ENCODE measurements at places on chromosomes 16 and 17. TPM values are rescaled to one million over a fixed set of nuclear protein-coding genes. Genes with fewer than 3 reads are reported as not detected.
A peak's percentile ranks its signal among the peaks of the same experiment; 100 is the strongest.

DNA sequence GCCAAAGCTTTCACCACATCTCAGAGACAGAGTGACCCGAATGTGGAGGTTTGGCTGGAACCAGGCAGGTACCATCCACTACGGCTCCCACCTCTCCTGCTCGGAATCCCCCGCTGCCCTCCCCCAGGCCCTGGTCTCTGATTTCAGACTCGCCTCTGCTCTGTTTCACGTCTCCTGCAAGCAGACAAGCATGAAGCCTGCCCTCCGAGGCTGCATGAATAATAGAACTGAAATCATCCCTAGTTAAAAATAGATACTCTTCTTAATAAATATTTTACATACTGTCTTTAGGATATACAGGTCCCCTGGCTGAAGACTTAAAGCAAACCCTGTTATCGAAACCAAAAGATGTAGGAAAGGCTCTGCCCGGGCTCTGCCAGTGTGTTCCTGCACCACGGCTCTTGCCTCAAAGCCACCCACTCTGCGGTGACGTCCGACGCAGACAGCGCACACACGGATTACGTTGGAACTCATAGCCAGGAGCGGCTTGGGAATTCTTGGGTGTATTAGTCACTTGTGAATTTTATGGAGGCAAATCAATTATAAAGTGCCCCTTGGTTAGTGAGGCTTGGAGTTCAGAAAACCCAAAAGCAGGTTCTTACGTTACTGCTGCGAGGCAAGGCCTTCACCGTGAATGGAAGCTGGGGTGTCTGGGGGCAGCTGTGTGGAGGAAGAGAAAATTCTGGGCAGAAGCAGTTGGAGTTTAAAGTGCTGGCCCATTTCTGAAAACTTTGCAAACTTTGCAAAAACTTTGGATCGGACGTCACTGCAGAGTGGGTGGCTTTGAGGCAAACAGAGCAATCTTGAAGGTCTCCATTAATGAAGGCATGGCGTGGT is 25.6 kb upstream of the NPTX1 start:
- no peak for DNase-seq
- peaks cover 5% of the 10 kb centered on the region for H3K4me1 ChIP-seq
- H3K4me3 ChIP-seq: no peak overlapping the region
- no peaks in the 10 kb centered on the region for H3K27me3 ChIP-seq

The SCNN1G gene
- not detected for total RNA-seq

GRCh38 chr17:7887038-7887481 is 1.5 kb upstream of the CHD3 start:
- no peak for DNase-seq
- H3K4me3 ChIP-seq: peak overlapping the region; percentile 87
- H3K27ac ChIP-seq: peak overlapping the region; percentile 82
- H3K27me3 ChIP-seq: no peaks in the 10 kb centered on the region

DNA sequence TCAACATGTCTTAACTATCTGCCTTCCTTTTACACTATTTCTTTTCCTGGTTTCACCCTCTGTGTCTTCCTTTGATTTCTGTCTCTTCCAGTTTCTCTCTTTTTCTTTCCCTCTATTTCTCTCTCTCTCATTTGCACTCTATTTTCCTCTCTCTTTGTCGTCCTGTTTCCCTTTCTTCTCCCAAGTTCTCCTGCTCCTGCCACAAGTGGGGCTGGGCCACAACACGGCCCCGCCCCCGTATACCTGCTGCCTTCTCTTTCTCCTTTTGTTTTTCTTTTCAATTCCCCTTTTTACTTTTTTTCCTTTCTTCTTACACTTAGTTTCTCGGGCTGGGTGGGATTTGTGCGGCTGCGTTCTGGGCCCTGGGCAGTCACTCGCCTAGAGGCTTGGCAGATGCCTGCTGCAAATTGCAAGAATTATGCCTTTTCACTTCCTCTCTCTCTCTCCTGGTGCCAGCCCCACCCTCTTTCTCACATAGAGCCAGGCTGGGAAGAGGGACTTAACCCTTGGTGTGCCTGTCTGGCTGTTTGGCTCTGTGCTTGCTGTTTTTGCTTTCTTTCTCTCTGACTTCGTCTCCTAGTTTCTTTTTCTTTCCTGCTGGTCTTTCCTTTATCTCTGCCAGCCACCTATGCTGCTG is 2139.4 kb downstream of the TP53TG3F start:
- no peak overlapping the region for H3K27ac ChIP-seq
- no peaks in the 10 kb centered on the region for H3K36me3 ChIP-seq
- no peak for DNase-seq
- no peak overlapping the region for H3K4me3 ChIP-seq

GRCh38 chr16:50573279-50573678 is 25.1 kb downstream of the NKD1 start:
- no peaks in the 10 kb centered on the region for H3K4me1 ChIP-seq
- no peak for DNase-seq
- H3K27ac ChIP-seq: no peak overlapping the region
- H3K27me3 ChIP-seq: no peaks in the 10 kb centered on the region

DNA sequence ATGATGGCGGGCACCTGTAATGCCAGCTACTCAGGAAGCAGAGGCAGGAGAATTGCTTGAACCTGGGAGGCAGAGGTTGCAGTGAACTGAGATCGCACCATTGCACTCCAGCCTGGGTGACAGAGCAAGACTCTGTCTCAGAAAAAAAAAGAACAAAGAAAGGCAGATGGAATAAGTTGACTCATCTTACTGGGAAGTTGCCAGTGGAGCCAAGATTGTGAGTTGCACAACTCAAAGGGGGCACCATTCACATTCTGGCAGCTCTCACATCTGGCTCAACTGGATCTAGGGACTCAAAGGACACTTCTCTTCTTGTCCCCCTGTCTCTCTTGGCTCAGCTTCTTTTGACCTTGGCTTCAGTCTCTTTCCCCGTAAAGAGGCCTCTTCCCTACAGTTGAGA is 53.7 kb upstream of the ETV4 start:
- no peaks in the 10 kb centered on the region for H3K27me3 ChIP-seq
- H3K27ac ChIP-seq: no peak overlapping the region
- H3K36me3 ChIP-seq: no peaks in the 10 kb centered on the region
- no peaks in the 10 kb centered on the region for H3K4me1 ChIP-seq
- H3K4me3 ChIP-seq: no peak overlapping the region

GRCh38 chr16:89122322-89122851 is 28.7 kb downstream of the ACSF3 start:
- peak overlapping the region; percentile 69 for H3K27ac ChIP-seq
- H3K4me1 ChIP-seq: peaks cover 21% of the 10 kb centered on the region

GRCh38 chr16:82042144-82042543 is 7.1 kb downstream of the HSD17B2 start:
- no peaks in the 10 kb centered on the region for H3K36me3 ChIP-seq
- H3K4me1 ChIP-seq: no peaks in the 10 kb centered on the region
- no peak overlapping the region for H3K4me3 ChIP-seq
- no peak overlapping the region for H3K27ac ChIP-seq

DNA sequence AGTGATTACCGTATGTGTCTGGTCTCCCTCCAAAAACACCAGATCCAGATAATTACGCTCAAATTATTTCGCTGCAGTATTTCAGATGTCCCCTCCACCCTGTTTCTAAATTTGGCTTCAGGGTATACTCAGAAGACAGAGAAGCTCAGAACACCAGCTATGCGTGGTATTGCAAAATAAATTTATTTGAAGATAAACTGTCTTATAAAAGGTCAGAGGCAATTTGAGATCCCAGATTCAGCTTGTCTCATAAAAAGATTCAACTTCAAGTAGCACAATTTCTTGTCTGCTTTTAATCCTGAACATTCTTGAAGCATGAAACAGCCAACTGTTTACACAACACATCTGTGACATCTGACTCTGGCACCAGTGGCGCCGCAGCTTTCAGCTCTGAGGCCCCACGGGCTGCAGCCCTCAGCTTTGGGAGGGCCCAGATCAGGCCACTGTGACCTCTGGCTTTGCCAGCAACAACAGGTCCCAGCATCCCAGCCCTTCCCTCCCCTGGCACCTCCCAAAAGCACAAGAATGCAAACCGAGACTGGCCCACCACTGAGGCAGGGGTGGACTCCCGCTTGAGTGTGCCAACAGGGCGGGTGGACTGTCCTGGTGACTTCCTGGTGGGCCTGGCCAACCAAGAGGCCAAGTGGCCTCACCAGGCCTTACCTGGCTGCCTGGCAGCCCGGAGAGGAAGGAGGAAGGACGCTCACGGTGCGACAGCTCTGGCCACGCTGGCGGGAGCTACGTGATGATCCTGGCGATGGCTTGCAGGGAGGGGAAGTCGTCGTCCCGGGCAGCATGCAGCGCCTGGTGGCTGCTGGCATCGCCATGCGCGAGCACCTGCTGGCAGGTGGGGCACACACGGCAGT is 8.0 kb downstream of the SYNGR3 start:
- H3K36me3 ChIP-seq: peaks cover 23% of the 10 kb centered on the region
- H3K4me3 ChIP-seq: no peak overlapping the region
- no peaks in the 10 kb centered on the region for H3K27me3 ChIP-seq
- H3K27ac ChIP-seq: no peak overlapping the region
- no peaks in the 10 kb centered on the region for H3K4me1 ChIP-seq
- no peak for DNase-seq

The TAOK2 gene
- total RNA-seq: 30.0 TPM

The TPSB2 gene
- not detected for total RNA-seq

GRCh38 chr17:80029258-80029974 is 6.3 kb downstream of the TBC1D16 start:
- no peaks in the 10 kb centered on the region for H3K4me1 ChIP-seq
- no peak overlapping the region for H3K27ac ChIP-seq
- no peak overlapping the region for H3K4me3 ChIP-seq
- peaks cover 9% of the 10 kb centered on the region for H3K27me3 ChIP-seq
- H3K36me3 ChIP-seq: no peaks in the 10 kb centered on the region

The GLYR1 gene
- 114 TPM for total RNA-seq

DNA sequence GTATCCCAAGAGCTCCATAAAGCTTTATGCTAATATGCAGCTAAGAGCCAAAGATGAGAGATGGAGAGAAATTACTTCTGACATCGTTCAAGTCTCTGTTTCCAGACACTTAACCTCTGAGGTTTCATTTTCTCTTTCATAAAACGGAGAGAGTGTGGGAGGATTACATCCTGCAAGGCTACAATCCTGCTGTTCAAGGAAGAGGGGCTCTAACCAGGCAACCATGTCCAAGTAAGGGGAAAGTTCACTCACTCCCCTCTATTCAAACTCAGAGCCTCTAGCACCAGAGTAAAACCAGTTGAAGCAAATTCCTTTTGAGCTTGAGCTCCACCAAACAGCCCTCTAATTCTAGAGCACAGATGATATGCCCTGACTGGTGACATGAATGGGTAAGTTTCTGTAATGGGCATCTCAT is 397.4 kb downstream of the NPIPA8 start:
- H3K4me3 ChIP-seq: peak overlapping the region; percentile 75
- H3K36me3 ChIP-seq: no peaks in the 10 kb centered on the region
- peaks cover 3% of the 10 kb centered on the region for H3K4me1 ChIP-seq
- H3K27ac ChIP-seq: no peak overlapping the region

The ARMC5 gene
- total RNA-seq: 11.4 TPM

DNA sequence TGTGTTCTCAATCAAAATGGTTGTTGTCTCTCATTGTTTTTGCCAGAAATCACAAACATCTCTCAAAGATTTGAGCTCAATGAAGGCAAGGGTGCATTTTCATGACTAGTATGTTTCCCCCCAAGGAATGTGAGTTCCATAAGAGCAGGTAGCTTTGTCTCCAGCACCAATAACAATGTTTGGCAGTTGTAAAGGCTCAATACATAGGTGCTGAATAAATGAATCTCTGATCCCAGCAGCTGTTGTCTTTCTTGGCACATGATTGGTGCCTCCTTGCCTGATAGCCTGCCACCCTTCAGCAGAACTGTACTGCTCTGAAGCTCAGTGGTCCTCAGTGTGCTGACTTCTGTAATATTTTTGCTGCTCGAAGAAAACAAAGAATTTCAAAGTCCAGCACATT is 103.1 kb upstream of the CDH11 start:
- no peaks in the 10 kb centered on the region for H3K27me3 ChIP-seq
- no peak for DNase-seq
- H3K4me3 ChIP-seq: no peak overlapping the region
- no peak overlapping the region for H3K27ac ChIP-seq

- DNase-seq: no peak
- peaks cover 20% of the 10 kb centered on the region for H3K36me3 ChIP-seq
- H3K27me3 ChIP-seq: no peaks in the 10 kb centered on the region
Observed at GRCh38 chr16:89687092-89687940, 827 bp downstream of the CDK10 start.

DNA sequence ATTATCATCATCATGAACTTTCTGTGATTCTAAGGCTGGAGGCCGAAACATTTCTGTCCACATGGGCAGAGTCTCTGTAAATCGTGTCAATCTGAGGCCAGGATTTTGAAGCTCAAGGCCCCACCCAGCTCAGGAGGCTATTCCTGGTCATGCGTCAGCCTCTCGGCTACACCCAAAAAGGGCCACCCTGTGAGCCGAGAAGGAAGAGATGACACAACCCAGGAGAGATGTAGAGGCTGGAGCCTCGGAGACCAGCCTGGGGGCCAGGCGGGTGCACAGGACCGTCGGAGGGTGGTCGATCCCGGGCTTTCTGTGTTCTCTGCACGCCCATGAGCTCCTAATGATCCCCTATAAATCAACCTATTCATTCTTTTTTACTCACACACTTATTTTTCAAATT is 1.1 kb upstream of the CACNG1 start:
- no peak for DNase-seq
- H3K36me3 ChIP-seq: no peaks in the 10 kb centered on the region
- no peak overlapping the region for H3K4me3 ChIP-seq
- peaks cover 3% of the 10 kb centered on the region for H3K27me3 ChIP-seq
- no peaks in the 10 kb centered on the region for H3K4me1 ChIP-seq

- peaks cover 70% of the 10 kb centered on the region for H3K4me1 ChIP-seq
- no peaks in the 10 kb centered on the region for H3K36me3 ChIP-seq
- H3K4me3 ChIP-seq: peak overlapping the region; percentile 50
- DNase-seq: peak; percentile 67
- peak overlapping the region; percentile 85 for H3K27ac ChIP-seq
Observed at GRCh38 chr16:84511180-84511800, 6.8 kb upstream of the MEAK7 start.

The GNG13 gene
- not detected for total RNA-seq

- H3K36me3 ChIP-seq: peaks cover 21% of the 10 kb centered on the region
- DNase-seq: no peak
- H3K4me3 ChIP-seq: no peak within 1 kb of the TSS
Observed at GRCh38 chr16:29806099-29806579, at the start of gene MAZ. MAZ (plus strand) TSS chr16:29806529; CDS start chr16:29806702, 173 bp downstream.

- no peak for DNase-seq
- H3K36me3 ChIP-seq: no peaks in the 10 kb centered on the region
- H3K27ac ChIP-seq: no peak overlapping the region
- peaks cover 16% of the 10 kb centered on the region for H3K27me3 ChIP-seq
- no peak overlapping the region for H3K4me3 ChIP-seq
Observed at GRCh38 chr17:43952351-43952723, 1.4 kb downstream of the PYY start.

The SLC16A13 gene
- 3.8 TPM for total RNA-seq

GRCh38 chr16:61555718-61556441 is 480.4 kb downstream of the CDH8 start:
- no peak overlapping the region for H3K4me3 ChIP-seq
- H3K36me3 ChIP-seq: no peaks in the 10 kb centered on the region
- DNase-seq: no peak
- no peaks in the 10 kb centered on the region for H3K27me3 ChIP-seq
- H3K4me1 ChIP-seq: no peaks in the 10 kb centered on the region

The KRT40 gene
- total RNA-seq: not detected

- peaks cover 22% of the 10 kb centered on the region for H3K4me1 ChIP-seq
- DNase-seq: no peak
- H3K27me3 ChIP-seq: peaks cover 2% of the 10 kb centered on the region
- peak overlapping the region; percentile 60 for H3K4me3 ChIP-seq
Observed at GRCh38 chr17:42743595-42744282, 1.1 kb downstream of the EZH1 start.
